ENCODE measurements at places on chromosomes 1 and 21.
A peak's percentile ranks its signal among the peaks of the same experiment; 100 is the strongest.

- no peak for DNase-seq
Measured at GRCh38 chr1:2789164-2789985, 12.1 kb downstream of the TTC34 start.

DNA sequence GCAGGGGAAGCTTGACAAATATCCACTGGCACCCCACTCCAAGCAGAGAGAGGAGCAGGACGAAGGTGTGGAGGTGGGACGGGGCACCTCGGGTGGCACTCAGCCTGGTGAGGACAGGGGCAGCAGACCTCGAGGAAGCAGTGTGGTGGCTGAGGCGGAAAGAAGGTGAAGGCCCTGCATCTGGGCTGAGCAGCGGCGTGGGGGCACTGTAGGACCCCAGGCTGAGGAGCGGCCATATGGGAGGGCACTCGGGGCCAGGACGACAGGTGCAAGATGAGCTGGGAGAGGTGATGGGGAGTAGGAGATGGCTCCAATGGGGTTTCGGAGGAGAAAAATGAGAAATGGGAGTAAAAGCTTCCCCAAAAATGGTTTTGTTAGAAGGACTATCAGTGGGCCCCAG is 224.9 kb downstream of the TRABD2B start:
- DNase-seq, result no peak

DNA sequence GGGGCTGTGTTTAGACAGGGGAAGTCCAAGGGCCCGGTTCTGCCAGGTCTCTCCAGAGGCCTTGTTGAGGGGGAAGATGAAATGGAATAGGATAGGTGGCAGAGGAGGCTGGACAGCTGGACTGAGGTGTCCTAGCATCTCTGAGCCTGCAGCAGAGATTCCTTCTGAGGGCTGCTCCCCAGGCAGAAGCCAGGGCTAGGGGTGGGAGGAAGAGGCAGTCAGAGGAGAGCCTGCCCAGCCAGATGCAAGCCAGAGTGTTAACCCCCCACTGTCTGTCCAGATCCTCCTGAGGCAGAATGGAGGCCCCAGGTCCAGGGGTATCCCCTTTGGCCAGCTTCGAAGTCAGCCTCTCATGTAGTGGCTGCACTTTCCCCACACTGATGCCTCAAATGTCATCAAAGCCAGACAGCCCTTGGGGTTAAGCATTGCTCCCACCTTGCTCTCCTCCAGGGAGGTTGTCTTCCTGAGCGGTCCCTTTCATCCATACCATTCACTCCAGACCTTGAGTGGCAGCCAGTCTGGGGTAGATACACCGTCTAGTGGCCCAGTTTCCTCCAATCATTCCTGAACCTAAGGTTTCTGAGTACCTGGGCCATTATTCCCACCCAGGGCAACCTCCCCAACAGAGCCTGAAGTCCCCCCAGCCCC is 1.7 kb downstream of the CSF1 start:
- DNase-seq, result no peak

GRCh38 chr1:22484706-22485345 is 33.2 kb downstream of the ZBTB40 start:
- no peak for DNase-seq

- no peak for DNase-seq
Measured at GRCh38 chr1:68506386-68506785, 9.5 kb upstream of the DEPDC1 start.

- DNase-seq, result peak; percentile 61
Measured at GRCh38 chr1:36625935-36626310, 143.2 kb upstream of the CSF3R start.

All from NCI-H446 (cell line).